ENCODE measurements at places on chromosomes 16 and 17.

DNA sequence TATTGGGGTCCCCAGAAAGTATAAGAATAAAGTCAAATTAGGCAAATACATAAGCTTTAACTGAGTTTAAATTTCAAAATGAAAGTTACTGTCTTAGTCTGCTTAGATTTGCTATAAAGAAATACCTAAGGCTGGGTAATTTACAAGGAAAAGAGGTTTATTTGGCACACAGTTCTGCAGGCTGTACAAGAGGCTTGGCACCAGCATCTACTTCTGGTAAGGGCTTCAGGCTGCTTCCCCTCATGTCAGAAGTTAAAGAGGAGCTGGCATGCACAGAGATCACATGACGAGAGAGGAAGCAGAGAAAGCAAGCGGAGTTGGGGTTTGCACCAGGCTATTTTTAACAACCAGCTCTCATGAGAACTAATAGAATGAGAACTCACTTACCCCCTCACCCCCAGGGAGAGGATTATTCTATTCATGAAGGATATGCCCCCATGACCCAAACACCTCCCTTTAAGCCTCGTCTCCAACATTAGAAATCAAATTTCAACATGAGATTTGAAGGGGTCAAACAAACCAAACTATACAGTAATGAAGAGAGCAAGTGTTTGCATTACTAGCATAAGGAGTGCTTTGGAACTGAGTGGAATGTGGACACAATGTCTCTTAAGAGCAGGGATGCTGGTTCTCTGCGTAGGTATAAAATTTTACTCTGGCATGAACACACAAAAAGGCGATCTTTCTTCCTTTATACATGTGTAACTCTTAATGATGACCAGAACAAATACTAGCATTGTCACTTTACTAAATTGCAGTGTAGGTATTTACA is 292.8 kb upstream of the PMFBP1 start:
- DNase-seq: no peak

GRCh38 chr17:65072660-65073071 is 16.1 kb upstream of the GNA13 start:
- no peak for DNase-seq

GRCh38 chr16:57959121-57959520 is 11.8 kb downstream of the CNGB1 start:
- DNase-seq: no peak

DNA sequence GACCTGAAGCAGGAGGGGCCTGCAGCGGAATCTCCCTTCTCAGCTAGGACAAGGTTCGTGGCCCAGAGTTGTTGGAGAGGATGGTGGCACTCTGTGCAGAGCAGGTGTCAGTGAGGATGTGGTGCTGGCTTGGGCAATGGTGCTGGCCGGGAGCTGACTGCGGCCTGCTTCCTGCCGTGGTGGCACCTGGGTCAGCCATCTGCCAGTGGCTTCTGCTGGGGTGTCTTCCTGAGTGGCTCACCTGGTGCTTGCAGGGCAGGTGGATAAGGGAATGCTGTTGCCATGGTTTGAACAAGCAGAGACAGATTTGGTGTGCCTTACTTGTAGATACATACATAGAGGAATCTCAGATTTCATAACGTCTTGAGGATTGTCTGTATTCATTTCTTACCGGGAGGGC is 69.6 kb downstream of the SEC14L1 start:
- DNase-seq: no peak

- no peak for DNase-seq
These were observed 6.6 kb upstream of the TSPOAP1 start for GRCh38 chr17:58335061-58335731.

All from cortex of kidney (tissue), 1 donor.